ENCODE measurements at places on chromosomes 11 and 22.

- no peak for DNase-seq
Measured at GRCh38 chr11:68843052-68843561, 1.4 kb upstream of the CPT1A start.

GRCh38 chr11:18720091-18720807 is 5.7 kb downstream of the IGSF22 start:
- DNase-seq: no peak

DNA sequence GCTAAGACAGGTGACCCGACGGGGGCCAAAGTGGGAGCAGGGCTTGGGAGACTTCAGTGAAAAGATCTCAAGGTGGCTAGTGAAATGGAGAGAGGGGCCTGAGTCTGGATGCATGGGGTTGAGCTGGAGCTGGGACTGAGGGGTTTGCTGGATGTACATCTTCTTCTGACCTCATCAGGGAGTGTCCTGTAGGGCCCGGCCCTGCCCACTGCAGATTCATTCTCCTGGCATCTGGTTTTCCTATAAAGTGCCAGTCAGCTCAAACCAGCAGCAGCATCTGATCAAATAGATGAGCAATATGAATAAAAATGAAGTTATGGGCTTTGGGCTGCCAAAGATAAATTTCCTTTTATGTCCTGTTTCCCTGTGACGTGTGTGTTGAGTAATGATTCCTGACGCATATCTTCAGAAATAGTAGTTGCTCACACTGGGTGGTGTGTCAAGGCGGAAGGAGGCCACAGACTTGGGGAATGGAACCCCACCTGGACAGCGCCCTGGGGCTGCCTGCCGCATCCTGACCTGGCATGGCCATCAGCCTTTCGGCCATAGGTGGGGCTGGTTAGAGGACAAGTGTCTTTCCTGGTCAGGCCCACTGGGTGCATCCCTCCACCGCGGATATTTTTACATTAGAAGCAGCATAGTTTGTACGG is 135.4 kb downstream of the OSBP2 start:
- no peak for DNase-seq

DNA sequence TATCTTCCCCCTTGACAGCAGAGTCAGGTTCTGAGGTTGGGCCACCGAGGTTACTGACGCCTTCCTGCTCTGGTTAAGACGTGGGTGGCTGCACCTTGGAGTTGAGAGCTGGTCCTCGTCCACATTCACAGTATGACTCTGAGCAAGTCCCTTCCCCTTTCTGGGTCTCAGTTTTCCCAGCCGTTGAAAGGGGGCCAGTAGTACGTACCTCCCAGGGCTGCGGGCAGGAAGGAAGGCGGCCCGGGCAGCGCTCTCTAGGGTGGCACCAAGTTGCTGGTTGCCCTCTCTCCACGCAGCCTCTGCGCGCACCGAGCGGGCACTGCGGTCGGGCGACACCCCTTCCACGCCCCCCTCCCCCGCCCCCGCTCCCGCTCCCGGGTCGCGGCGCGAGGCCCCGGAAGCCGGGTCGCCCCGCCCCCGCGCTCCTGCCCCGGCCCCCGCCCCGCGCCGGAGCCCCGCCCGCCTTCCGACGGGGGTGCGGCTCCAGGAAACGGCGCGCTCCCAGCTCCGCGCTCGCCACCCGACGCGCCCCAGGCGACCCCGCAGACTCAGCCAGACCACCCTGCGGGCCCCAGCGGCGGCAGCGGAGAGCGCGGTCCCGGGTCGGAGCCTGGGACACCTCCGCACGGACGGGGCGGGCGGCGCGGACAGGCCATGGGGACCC is at the start of gene EHBP1L1:
EHBP1L1 (plus strand) TSS at position 486 of the 664 bp plus-strand sequence. CDS start 250 bp downstream, outside the sequence.
- DNase-seq: peak; percentile 45

- DNase-seq: no peak
Measured at GRCh38 chr11:5460983-5461621, 12.0 kb downstream of the OR51I2 start.

GRCh38 chr22:41518048-41518347 is 26.3 kb downstream of the POLR3H start:
- DNase-seq: no peak

GRCh38 chr11:107928767-107929507 is 689 bp downstream of the RAB39A start:
- DNase-seq: no peak

- DNase-seq: no peak
Measured at GRCh38 chr22:48761546-48761945, 1066.1 kb downstream of the BRD1 start.

- no peak for DNase-seq
Measured at GRCh38 chr11:7869467-7869866, 61.6 kb downstream of the OR10A6 start.

GRCh38 chr22:22085702-22086500 is 103.3 kb upstream of the TOP3B start:
- no peak for DNase-seq

- DNase-seq: no peak
Measured at GRCh38 chr11:116890193-116890592, 52.8 kb upstream of the APOA1 start.

DNA sequence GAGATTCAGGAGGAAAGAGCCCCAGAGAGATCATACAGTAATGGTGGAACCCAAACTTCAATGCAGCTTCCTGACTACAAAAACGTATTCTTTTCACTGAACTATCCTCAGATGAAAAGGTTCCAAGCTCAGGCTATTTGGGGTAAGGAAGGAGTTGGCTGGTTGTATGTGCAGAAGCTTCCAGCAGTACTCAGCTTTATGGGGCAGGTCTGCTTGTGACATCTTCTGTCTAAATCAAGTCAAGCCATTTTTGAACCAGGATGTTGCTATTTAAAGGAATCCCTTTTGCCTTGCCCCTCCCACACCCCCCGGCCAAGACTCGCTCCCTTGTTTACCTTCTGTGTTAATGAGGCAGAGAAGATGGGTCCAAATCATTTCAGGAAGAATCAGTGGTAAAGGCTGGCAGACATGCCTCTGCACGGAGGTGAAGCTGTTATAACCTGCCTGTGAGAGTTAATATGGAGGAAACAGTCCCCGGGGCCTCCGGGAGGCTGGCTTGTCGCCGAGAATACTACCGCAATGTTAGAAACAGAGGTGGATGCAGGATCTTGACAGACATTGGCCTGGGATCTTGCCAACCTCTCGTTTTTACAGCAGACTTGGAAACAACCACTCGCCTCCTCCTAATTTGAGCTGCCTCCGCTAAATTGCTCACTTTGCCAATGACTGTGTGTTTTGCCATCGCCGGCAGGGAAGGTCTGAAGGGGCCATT is 45.4 kb downstream of the TIMP3 start:
- peak; percentile 33 for DNase-seq

Measured in testis (tissue), 5 donors.